Ureter (tissue), 1 donor: ENCODE measurements at places on chromosomes 12 and 14. TPM values are rescaled to one million over a fixed set of nuclear protein-coding genes. Genes with fewer than 3 reads are reported as not detected.

FAM90A1 gene
- 0.65 TPM for total RNA-seq

STXBP6 gene
- total RNA-seq: 10.0 TPM

TOMM20L gene
- total RNA-seq: not detected

DNA sequence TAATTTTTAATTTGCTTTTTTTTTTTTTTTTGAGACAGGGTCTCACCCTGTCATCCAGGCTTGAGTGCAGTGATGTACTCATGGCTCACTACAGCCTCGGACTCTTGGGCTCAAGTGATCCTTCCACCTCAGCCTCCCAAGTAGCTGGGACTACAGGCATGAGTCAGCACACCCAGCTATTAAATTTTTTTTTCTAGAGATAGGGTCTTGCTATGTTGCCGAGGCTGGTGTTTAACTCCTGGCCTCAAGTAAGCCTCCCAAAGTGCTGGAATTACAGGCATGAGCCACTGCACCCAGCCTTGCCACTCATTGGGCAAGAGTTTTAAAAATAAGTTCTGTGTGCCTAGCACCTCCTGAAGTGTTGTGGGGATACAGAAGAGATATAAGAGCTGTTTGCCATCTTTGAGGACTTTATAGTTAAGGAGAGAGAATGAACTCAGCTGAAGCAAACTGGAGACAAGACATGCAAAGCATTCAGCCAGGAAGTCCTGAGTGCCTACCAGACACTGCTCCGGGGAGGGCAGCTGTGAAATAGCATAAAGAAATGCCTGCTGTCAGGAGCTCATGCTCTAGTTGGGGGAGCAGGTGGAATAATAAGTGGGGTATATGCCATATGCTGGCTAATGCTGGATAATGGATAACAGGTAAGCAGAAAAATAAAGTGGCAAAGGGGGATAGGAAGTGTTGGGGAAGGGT, 15.0 kb upstream of the EMP1 start:
- DNase-seq: peak; percentile 36

DNA sequence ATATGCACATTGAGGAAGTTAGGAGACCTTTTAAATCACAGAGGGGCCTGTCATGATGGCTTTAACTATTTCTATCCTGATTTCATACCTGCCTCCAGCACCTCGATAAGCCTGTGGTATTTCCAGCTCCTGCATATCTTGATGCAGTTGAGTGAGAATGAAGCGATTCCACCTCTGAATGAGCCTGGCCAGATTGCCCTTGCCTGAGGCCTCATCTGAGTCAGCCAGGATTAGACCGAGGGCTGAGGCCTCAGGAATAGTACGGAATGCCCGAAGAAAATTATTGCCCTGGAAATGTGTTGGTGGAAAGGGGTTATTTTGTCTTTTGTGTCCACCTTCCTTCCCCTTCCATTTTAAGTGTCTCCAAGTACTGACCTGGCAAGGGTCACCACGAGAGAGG, 8.4 kb upstream of the CNPY2 start:
- no peak for DNase-seq

DNA sequence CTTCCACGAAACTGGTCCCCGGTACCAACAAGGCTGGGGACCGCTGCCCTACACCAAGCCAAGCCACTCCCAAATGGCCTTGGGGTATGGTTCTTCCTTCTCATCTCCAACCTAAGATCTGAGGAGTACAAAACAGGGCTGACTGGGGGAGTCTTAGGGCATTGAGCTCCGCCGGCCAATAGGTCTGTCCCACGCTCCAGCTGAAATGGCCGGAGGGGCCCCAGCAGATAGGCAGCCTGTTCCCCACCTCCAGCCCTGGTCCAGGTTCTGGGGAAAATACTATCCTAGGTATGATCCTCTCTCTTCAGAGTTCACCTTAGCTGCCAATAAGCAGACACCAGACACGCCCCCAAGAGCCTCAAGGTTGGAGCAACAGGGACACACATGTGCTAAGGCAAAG, 90.2 kb downstream of the ACTN1 start:
- no peak for DNase-seq

DNA sequence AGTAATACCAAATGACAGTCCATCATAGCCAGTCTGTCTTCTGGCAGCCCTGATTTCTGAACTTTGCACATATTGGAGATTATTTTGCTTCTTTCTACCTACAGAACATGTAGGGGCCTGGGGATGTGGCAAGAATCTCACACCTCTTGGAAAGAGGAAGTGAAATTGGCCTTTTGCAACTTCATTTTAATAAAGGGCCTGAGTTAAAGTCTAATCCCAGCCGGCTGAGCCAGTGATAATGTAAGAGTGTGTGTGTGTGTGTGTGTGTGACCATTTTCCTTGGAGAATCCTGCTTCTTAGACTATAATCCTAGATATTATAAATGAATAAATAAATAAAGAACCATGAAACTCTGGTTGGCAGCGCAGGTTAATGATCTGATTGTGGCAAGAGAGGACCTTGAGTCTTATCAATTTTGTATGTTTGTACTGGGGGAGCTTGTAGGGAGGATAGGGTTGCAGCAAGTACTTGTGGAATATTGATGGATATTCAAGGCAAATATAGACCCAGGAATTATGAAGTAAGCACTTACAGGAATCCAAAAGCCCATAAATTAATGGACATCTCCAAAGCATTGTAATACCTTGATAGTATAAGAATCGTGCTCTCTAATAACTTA, 233.2 kb upstream of the AMIGO2 start:
- DNase-seq: no peak

- DNase-seq: no peak
Observed at GRCh38 chr12:100795174-100795799, 711 bp downstream of the ANO4 start.

- no peak for DNase-seq
Observed at GRCh38 chr12:9702255-9702654, 30.6 kb downstream of the CLECL1 start.

DNA sequence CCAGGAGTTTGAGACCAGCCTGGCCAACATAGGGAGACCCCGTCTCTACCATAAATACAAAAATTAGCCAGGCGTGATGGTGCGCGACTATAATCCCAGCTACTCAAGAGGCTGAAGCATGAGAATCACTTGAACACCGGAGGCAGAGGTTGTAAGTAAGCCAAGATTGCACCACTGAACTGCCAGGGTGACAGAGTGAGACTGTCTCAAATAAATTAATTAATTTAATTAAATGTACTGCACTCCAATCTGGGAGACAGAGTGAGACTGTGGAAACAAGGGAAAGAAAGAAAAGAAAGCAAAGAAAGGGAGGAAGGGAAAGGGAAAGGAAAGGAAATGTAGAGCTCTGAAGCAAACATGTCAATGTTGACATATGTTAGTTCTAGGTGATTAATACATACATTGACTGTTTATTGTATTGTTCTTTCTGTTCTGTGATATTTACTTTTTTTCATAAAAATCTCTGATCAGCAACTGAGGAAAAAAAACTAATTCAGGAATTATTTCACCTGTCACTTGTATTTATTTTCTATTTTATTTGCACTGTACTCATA, 99.6 kb downstream of the DENND5B start:
- no peak for DNase-seq

DNA sequence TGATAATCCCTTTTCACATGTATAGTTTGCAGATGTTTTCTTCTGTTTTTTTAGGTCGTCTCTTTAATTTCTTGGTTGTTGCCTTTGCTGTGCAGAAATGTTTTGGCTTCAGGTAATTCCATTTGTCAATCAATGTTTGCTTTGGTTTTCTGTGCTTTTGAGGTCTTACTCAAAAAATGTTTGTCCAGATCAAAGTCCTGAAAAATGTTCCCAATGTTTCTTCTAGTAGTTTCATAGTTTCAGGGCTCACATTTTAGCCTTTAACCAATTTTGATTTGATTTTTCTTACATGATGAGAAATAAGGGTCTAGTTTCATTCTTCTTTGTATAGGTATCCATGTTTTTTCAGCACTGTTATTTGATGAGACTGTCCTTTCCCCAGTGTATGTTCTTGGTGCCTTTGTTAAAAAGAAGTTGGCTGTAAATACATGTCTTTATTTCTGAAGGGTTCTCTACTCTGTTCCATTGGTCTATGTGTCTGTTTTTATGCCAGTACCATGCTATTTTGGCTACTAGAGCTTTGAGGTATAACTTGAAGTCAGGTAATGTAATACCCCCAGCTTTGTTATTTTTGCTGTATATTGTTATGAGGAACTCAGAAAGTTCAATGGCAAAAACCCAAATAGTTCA, 578.7 kb upstream of the SEL1L start:
- DNase-seq: no peak

DNA sequence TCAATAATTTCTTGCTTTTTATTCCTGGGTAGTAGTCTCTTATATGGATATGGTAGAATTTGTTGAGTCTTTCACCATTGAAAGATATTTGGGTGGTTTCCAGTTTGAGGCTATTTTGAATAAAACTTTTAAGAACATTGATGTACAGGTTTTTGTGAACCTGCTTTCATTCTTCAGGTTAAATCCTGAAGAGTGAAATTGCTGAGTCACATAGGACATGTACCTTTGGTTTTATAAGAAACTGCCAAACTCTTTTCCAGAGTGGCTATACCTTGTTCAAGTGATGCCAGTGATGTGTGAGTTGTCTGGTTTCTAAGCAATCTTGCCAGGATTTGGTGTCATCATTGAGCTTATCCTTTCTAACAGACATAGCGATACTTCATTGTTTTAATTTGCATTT, 184.6 kb upstream of the PZP start:
- no peak for DNase-seq

DNA sequence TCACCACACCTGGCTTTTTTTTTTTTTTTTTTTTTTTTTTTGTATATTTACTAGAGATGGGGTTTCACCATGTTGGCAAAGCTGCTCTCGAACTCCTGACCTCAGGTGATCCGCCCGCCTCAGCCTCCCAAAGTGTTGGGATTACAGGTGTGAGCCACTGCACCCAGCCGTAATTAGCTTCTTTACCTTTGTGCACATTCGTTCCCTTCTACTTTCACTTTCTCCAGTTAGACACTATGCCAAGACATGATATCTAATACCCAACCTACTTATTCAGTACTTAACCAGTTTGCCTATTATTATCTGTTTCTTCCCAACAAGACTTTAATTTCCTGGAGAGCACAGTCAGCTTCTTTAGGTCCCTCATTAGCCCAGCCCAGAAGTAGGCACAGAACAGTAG, 5.3 kb downstream of the STYK1 start:
- DNase-seq: no peak

DNA sequence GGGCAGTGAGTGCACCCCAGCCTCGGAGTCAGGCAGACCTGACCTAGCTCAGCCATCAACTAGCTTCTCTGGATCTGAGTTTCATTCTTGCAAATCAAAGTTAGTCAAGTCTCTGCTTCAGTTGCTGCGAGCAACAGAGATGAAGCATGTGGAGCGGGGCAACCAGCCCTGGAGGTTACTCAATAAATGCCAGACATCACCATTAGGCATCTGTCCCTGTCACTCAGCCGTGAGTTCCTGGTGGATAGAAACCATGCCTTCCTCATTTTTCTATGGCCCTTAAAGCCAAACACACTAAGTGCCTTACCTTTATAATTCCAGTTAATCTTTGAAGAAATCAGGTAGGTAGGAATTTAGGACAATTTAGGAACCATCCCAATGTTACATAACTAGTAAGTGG, 19.3 kb downstream of the RFX4 start:
- DNase-seq: no peak

GRCh38 chr12:124557518-124558223, 9.7 kb downstream of the NCOR2 start:
- DNase-seq: no peak

DNA sequence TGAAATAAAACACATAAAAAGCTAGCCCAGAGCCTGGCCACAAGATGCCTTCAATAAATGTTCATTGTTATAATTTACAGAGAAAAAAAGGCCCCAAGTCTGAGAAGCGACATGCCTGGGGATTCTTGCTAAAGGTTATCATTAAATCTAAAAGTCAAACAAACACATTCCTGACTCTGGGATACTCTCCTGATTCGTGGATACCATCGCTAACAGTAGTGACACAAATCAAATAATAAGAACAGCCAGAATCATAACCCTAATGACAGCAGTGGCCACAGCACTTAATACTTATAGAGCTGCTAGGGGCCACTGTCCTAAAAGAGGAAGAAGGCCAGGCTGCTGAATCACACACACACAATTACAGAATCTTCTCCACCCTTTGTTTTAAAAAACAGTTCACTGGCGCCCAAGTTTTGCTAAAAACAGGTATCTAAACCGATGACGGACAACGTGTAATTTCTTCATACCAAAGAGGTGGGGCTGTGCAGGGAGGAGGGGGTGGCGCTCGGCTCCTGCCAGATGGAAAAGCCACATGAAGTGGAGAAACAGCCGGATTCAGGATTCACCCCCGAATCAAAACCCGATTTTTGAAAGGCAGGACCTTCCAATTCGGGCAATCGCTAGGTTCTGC, 1.2 kb downstream of the CLIP1 start:
- no peak for DNase-seq

DNA sequence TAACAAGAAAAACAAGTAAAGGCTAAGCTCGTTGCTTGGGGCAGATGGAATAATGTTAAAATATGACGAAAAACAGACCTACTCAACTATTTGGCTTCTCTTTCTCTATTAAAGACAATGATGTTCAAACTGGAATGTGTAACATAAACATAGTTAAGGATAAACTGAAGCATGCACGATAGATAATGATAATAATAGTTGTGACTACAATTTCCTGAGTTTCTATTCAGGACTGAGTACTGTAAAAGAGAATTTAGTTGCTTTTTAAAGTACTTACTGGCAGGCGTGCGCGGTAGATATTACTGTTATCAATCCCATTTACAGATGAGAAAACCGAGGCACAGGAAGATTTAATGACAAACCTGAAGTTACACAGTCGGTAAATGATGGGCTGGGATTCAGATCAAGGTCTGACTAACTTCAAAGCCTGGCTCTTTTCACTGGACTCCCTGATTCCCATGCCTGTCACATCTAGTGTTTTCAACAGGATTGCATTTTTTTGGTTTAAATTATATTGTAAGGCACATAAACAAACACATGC, 103.0 kb downstream of the CRADD start:
- DNase-seq: no peak

GRCh38 chr14:87142551-87143211, 850.3 kb downstream of the GALC start:
- no peak for DNase-seq

DNA sequence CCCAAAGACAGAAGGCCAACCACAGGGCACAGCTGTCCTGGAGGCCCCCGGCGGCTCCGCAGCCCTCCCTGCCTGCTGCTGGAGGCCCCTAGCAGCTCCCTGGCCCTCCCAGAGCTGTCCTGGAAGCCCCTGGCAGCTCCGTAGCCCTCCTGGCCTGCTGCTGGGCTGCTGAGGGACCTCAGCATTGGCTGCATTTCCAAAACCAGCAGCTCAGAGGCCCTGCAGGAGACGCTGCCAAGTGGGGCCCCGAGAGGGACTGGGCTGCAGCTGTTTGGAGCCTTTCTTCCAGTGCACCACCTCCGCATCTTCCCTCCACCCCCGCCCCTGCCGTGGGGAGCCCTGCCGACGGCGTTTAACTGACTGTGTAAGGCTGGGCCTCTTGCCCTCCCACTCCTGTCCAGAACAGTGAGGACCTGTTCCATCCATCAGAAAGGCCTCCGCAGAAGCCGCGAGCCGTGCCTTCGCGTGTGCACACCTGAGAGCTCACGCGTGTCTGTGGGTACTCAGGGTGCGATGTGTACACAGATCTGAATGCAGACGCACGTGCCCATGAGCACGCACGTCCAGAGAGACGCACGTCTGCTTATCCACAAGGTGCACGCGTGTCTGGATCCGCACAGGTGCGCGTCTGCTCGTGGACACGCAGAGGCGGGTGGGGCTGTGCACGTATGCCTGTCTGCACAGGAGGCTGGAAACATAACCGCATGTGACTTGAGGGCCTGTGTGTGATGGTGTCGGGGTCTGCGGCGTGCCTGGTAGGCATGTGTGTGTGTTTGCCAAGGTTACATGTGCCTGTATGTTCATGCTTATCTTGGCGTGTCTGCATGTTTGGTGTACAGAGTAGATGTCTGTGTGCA, 57.0 kb upstream of the FBRSL1 start:
- no peak for DNase-seq
